ENCODE measurements at places on chromosomes 5 and 9. TPM values are rescaled to one million over a fixed set of nuclear protein-coding genes. Genes with fewer than 3 reads are reported as not detected.

MPDZ gene
- total RNA-seq, result not detected

NOXA1 gene
- total RNA-seq, result 0.66 TPM

DMRTA1 gene
- total RNA-seq, result not detected

- DNase-seq, result no peak
Measured at GRCh38 chr9:129774791-129775447, 22.1 kb upstream of the PTGES start.

FOXD4L4 gene
- 0.10 TPM for total RNA-seq

DNA sequence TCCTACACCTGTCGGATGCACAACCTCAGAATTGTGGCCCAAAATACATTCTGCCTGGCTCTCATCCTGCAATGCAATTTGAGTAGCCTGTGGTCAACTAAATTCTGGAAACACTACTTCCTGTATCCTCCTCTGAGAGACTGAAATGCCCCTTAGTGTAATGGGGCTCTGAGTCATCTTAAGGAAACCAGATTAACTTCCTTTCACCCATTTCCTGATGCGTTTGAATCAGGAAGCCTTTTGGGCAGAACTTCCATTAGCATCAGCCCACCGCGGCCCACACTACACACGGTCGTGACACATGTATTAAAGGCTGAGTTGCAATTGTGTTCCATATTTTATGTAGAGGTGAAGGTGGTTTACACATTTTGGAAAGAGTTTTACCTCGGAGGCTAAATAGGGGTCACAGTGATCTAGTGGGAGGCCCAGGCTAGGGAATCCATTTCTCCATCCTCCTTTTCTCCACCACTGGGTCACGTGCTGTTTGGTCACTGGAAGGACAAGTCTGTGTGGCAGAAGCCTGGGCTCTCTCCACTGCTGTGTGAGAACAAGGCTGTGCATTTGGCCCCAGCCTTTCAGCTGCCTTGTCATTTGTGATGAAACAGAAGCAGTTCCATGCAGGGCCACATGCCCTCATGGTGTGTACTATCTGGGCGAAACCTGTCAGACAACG is 55.9 kb downstream of the DAP start:
- no peak for DNase-seq

DNA sequence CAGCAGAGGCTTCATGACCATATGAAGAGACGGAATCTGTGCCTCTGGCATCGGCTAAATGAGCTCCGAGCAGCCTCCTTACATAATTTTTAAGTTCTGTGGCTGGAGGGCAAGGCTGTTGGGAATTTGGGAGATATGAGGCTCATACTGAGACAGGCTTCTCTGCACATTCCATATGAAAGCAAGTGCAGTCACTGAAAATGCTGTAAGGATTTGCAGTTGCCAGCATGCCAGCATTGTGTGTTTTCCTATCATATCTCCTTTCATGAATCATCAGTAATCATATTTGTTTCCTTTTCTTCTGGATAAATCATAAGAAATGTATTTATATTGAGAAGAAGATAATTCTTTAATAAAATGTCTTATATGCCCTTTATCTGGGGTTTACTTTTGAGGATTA is 775.4 kb downstream of the SEMA5A start:
- no peak for DNase-seq

TRAF1 gene
- total RNA-seq, result 170 TPM

PCDHGB5 gene
- total RNA-seq, result 0.26 TPM

GRCh38 chr9:16461851-16462250 is 408.6 kb downstream of the BNC2 start:
- no peak for DNase-seq

ZDHHC21 gene
- total RNA-seq, result 4.1 TPM

- DNase-seq, result no peak
Measured at GRCh38 chr9:88197016-88197415, 58.7 kb upstream of the SPATA31C2 start.

Data from activated naive CD8-positive, alpha-beta T cell treated with anti-CD3 and anti-CD28 coated beads for 36 hours (primary cell).